ENCODE measurements at places on chromosomes 16 and 17.
A peak's percentile ranks its signal among the peaks of the same experiment; 100 is the strongest.

DNA sequence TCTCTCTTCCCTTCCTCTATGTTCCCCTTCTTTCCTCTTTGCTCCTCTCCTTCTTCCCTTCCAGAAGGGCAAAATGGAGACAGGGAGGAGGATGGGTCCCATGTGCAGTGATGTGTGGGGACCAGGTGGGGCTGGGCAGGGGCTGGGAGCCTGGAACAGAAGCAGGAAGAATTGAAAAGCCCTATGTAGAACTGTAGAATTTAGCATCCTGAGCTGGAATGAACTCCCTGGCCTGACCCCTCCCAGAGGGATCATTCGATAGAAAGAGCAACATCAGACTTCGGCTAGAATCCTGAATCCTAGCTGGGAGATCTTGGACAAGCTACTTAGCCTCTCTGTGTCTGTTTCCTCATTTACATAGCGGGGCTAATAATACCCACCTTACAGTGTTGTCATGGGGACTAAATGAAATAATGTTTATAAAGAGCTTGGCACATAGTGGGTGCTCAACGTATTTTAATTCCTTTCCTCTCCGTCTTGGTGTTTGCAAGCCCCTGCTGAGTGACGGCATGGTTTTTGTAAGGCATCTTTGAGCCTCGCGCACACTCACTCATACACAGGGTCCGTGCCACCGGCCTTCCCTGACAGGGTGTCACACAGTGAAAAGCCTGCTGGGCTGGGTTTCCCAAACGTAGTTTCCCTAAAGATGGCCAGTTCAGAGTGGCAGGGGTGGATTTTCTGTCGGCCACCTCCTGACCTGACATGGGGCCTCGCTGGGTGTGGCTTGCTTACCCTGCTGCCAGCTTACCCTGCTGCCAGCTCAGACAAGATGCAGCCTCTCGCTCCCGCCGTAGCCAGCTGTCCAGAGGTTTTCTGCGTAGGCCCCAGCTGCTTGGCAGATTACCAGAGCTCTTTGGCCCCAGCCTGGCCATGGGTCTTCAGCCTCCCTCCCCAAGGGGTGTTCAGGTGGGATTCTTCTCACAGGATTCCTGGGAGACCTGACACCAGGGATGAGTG lies 6.1 kb upstream of the ARHGAP23 start:
- no peak for DNase-seq

GRCh38 chr17:65936013-65936412 lies 255.9 kb downstream of the CEP112 start:
- no peak for DNase-seq

DNA sequence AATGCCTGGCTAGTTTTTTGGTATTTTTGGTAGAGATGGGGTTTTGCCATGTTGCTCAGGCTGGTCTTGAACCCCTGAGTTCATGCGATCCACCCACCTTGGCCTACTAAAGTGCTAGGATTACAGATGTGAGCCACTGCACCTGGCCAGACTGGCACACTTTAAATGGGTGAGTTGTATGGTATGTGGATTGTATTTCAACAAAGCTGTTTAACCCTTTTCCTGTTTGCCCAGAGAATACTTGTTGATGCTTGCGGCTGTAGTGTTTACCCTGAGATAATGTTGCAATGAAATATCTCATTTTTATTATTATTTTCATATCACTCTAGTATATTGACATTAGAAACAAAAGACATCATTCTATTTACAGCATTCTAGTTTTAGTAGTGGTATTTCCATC lies 17.1 kb upstream of the TMEM94 start:
- DNase-seq: no peak

DNA sequence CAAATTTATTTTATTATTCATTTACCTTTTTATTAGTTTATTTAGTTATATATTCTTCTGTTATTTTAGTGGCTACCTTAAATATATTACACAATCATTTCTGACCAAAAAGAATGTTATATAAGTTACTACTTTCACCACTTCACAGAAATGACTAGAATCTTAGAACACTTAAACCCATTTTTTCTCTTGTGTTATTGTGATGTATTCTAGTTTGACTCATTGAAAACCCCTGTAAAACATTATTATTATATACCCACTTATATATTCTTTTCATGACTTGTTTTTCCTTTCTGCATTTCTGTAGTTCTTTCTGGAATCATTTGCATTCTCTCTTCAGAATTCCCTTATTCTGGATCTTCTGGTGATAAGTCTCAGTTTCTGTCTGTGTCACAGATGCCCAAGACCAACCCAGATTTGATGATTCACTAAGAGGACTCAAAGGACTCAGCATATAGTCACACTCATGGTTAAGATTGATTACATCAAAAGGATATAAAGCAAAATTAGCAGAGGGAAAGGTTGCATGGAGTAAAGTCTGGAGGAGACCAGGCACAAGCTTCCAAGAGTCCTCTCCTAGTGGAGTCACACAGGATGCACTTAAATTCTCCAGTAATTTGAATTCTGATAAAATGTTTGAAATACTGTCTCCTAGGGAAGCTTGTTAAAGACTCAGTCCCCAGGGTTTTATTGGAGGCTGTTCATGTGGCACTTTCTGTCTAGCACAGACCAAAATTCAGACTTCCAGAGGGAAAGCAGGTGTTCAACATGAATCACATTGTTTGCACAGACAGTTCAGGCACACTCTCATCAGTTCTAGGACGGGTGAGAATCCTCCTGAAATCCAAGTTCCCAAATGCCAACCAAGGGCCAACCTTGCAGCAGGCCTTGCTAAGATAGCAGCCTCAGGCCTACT lies 7.7 kb downstream of the GINS3 start:
- DNase-seq: peak; percentile 31

DNA sequence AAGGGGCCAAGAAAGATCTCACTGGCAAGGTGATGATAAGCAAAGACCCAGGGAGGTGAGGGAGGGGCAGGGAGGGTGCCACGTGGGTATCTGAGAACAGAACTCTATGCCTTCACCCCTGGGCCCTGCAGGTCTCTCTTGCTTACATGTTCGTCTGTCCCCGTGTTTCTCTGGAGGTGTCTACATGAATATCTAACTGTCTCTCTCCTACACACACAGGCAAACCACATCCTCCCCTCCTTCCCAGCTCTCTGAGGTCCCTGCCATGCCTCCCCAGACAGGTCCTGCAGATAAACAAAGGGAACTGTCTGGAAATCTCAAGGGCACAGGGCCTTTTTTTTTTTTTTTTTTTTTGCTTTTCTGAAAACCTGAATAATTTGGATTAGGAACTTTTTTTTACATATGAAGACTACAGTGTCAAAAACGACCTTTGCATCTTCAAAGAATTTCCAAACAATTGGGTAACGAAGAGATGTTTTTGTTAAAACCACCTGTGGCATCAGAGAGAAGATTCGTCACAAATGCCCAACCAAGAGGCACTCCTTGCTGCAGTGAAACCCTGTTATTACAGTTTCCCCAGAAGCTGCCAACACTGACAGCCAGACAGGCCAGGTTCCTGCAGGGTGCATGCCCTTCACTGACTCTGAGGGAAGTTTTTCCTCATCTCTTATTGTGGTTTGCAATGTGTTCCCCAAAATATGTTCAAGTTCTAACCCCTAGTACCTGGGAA lies 17.8 kb downstream of the PLLP start:
- peak; percentile 64 for DNase-seq

- DNase-seq: no peak
Observed at GRCh38 chr17:74892974-74893911, at the start of gene FADS6. FADS6 (minus strand) TSS chr17:74893633; CDS start chr17:74893595, 38 bp downstream.

DNA sequence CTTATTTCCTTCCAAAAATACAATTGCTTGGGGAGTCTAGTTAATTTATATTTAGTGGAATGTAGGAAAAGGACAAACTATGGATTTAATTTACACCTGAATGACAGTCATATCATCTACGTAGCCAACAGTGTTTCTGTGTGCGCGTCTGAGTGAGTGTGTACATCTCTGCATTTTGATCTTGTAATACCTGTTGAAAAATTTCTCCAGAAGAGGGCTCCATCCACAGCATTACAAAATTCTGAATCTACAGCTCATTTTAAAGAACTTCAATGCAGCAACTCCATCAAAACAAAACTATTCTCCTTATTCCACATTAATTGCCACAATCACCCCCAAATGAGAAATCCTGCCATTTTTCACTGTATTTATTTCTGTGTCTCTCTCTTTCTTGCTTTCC lies 3.9 kb downstream of the CDH13 start:
- no peak for DNase-seq

GRCh38 chr17:20156196-20157000 lies 147.2 kb downstream of the SPECC1 start:
- peak; percentile 36 for DNase-seq

GRCh38 chr17:81334987-81335772 lies 40.1 kb upstream of the SLC38A10 start:
- no peak for DNase-seq

DNA sequence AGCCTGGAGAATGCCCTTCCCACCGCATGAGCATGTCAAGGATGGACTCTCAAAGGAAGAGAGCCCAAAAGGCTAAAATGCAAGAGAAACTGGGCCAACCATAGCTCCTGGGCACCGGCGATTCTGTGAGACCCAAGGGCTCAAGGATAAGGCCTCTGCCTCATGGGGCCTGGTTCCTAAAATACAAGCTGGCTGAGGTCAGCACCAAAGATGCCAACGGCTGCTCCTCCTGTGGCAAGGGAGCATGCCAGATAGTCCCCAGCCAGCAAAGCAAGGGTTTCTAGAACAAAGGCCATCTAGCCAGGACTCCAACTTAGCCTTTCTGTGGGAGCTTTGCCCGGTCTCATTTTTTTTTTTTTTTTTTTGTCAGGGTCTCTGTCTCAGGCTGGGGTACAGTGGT lies 20.1 kb downstream of the GPRC5B start:
- no peak for DNase-seq

- DNase-seq: no peak
Observed at GRCh38 chr16:70612931-70613330, 33.4 kb upstream of the IL34 start.

- no peak for DNase-seq
Observed at GRCh38 chr16:12311877-12312276, 335.3 kb downstream of the SNX29 start.

DNA sequence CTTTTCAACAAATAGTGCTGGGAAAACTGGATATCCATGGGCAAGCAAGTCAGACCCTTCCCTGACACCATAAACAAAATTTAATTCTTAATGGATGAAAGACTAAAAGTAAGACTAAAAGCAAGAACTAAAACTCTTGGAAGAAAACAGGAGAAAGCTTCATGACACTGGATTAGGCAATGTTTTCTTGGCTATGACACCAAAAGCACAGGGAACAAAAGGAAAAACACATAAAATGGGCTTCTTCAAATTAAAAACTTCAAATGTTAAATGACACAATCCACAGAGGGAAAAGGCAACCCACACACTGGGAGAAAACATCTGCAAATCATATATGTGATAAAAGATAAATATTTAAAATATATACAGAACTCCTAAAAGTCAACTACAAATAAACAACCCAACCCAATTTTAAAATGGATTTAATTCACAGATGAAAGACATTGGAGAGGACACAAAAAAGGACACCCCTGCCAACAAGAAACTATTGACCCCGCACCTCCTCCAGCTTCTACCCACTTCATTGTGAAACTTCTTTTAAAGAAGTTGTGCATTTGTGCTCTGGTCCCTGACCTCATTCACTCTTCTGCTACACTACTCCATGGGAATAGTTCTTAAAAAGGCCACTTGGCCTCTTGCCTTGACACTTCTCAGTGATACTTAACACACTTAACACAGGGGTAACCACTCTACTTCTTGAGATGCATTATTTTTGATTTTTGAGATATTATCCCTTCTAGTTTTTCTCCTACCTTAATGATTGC lies 80.3 kb downstream of the TRIM37 start:
- no peak for DNase-seq

DNA sequence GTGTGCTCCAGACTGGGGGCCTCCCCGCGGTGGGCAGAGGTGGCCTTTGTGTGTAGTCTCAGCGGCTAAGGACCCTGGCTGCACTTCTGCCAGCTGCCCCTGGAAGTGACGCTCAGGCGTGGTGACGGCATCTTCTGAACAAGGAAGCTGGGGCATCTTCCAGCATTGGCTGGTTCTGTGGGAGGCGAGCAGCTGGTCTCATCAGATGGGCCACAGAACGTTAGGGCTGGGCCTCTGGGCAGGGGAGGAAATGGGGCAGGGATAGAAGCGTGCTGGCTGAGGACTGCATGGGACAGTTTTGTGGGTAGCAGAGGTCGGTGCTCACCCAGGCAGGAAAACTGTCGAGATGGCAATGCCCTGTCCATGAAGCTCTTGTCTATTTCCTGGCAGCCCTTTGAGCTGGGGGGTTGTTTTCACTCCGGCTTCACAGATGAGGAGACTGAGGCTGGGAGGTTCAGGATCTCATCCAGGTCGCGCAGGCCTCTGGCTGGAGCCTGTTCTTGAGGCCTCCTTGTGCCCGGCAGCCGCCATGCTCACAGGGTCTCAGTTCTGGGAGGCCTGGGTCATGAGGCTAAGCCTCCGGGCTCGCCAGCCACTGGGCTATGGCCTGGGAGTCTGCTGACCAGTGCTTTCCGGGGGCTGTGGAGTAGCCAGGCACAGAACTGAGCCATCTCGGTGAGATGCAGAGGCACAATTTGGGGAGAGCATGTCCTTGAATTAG lies 16.3 kb downstream of the IRF8 start:
- DNase-seq: no peak

Measured in RCC 7860 (cell line).